Stimulated activated CD4-positive, alpha-beta T cell treated with anti-CD3 and anti-CD28 coated beads, Interleukin-1b, Interleukin-23, amount 100 ng/mL, for 24 hours (primary cell): ENCODE measurements at places on chromosomes 3 and 15.

DNA sequence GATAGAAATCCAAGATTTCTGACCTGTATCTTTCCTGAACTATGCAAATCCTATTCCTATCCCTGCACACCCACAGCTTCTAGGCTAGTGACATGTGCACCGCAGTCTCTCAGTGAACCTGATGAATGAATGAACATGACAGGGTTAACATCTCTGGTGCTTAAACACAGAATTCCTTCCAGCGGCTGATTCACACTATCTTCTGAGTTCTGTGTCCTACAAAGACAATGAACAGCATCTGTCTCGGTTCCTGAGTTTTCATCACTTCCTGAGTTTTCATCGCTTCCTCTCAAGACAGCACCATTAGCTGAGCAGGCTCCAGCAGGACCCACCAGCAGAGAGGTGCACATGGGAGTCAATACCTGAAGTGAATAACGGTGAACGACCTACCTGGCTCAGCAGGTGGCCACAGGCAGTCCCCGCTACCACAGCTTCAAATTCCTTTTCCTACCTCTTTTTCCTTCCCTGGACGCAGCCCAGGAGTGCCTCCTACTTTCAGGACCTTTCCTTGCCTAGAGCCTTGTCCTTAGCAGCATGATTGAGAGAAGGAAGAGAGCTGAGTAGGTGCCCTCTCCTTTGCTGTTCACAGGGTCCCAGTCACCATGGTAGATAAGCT lies 113.5 kb downstream of the IGF2BP2 start:
- DNase-seq, result no peak

GRCh38 chr15:66729331-66729951 lies 27.4 kb downstream of the SMAD6 start:
- no peak for DNase-seq

DNA sequence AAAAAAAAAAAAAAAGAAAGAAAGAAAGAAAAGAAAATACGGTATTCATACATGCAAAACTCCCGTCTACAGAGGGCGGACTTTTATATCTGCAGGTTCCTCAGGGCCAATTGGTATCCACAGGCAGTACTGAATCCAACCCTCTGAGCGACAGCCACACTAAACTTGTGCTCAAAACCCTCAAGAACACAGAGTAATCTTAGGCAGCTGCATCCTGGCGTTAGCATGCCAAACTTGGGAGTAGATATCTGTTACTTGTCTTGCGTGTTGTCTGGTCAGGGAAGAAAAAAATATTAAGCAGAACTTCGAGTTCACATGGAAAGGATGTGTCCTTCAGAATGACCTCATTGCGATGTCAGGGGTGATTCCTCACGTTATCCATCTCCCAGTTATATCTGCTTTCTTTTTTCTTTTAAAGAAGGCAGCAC lies 12.8 kb downstream of the SNAP23 start:
- DNase-seq, result no peak

- DNase-seq, result no peak
Measured at GRCh38 chr3:31106912-31107311, 212.5 kb upstream of the GADL1 start.

GRCh38 chr3:39112113-39112512 lies 4.6 kb downstream of the TTC21A start:
- no peak for DNase-seq

DNA sequence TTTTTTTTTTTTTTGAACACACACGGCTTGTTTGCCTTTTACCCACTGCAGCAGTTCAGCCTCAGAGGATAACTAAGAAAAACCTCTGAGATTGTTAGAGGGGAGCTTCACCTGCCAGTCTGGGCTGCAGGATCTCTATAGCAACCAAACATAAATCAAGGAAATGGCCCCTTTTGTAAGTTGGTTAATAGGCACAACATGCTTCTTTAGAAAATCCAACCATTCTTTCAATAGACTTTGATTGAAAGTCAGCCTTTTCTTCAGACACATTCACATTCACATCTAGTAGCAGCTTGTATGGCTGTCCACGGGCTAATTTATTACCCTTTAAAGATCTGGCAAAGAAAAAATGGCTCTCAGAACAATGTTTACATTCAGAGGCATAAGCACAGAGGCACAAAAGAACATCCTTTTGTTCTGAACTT lies 136.6 kb upstream of the RARB start:
- DNase-seq, result no peak

- no peak for DNase-seq
Measured at GRCh38 chr3:168312984-168313383, 217.3 kb upstream of the GOLIM4 start.
